ENCODE measurements at places on chromosomes 7 and 10.

DNA sequence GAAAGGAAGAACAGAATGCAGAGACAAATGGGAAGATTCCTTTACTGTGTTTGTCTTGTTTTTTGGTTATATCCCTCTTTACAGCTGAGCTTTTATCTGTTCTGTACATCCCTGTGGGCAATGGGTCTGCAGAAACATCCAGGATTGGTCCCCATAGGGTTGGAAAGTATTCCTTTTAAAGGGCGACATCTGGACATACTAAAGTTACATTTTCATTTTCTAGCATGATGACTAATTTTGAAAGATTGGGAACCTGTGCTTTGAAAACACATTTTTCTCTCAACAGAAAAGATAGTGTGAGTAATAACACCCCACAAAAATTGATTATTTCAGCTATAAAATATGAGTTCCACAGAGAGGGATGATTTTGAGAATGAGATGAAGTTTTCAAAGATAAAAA is 435.8 kb downstream of the GPAM start:
- no peak for DNase-seq

DNA sequence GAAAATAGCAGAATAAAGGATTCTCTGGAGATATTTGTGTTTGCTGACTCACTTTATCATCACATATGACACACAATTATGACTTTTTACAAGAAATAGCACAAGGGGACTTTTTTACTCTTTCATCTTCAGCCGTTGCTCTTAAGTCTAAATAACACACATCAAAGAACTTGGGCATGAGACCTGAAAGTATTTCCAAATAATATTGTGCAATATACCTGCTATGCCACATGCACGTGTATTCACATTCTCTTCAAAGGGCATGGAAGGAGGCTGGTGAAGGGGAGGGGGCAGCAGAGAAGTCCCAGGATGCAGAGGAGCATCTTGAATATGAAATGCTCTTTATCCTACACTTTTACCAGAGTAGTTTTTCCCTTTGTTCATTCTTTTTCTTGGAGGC is 4.1 kb upstream of the ADARB2 start:
- no peak for DNase-seq

DNA sequence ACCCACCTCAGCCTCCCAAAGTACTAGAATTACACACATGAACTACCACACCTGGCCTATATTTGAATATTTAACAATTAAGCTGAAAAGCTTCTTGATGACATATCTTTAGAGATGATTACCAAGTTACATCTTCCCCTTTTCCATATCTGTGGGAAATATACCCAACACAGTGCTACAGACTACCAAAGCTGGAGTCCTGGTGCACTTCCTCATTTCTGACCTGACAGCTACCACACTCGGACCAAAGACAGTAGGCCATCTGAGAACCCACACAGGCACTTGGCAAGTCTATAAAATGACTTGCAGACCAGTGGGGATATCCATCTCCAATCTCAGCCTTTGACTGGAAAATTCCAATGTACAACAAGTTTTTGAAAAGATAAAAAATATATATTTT is 270.4 kb upstream of the KLF14 start:
- no peak for DNase-seq

GRCh38 chr7:129739427-129739826 is 127.9 kb downstream of the NRF1 start:
- no peak for DNase-seq

- DNase-seq = no peak
Observed at GRCh38 chr7:111324228-111324627, 233.3 kb downstream of the LRRN3 start.

- peak; percentile 80 for DNase-seq
Observed at GRCh38 chr10:30747633-30748032, 118.1 kb upstream of the LYZL2 start.

- DNase-seq = no peak
Observed at GRCh38 chr10:22704471-22704911, 9.9 kb downstream of the PIP4K2A start.

DNA sequence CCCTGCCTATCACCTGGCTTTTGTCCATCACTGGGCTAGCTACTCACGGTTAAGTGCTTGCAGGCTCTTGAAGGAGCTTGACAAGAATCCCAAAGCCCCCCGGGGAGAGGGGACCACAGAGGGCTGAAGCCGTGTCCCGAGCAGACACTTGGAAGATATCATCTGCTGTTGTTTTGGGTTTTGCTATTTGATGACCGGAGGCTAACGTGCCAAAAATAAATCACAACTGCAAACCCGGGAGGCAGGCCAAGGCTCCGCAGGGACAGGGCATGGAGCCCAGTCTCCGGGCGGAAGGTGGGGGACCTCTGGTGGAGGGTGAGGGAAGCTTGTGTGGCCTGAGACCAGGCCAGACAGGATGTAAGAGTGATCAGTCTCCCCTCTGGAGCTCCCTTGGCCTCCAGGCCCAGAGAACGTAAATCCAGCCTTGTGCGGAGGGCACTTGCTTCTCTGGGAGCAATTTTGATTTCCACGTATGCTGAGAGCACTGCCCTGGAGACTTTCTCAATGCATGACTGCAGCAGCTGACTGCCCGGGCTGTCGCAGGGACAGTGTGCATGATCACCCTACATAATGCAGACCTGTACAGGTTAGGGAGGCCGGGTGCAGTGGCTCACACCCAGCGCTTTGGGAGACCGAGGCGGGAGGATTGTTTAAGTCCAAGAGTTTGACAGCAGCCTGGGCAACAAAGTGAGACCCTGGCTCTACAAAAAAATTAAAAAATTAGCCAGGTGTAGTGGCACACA is at the start of gene PHKG1:
Gene PHKG1, minus strand, starts transcription at position 164 of the 743 bp plus-strand sequence. CDS start 4,011 bp downstream, outside the sequence.
- no peak for DNase-seq

- no peak for DNase-seq
Observed at GRCh38 chr7:139725077-139725476, 52.7 kb downstream of the HIPK2 start.

DNA sequence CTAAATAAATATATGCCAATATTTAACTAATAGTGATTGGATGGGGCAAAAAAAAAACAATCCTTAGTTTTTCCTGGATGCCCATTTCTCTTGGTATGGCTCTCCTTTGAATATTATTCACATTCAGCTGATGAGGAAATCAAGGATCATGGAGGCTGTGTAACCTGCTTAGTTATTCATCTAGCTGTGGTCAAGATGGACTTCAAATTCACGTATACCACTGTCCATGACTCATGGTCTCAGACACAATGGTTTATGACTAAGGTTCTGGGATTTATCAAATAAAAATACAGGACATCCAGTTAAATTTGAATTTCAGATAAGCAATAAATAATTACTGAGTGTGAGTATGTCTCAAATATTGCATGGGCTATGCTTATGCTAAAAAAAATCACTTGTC is 191.5 kb upstream of the CELF2 start:
- no peak for DNase-seq

GRCh38 chr10:100338434-100339036 is 8.5 kb upstream of the SCD start:
- peak; percentile 72 for DNase-seq

- no peak for DNase-seq
Observed at GRCh38 chr10:72595436-72595835, 30.4 kb downstream of the MICU1 start.

GRCh38 chr10:3897156-3897555 is 112.1 kb upstream of the KLF6 start:
- no peak for DNase-seq

- DNase-seq = no peak
Observed at GRCh38 chr7:32259931-32260596, 189.9 kb upstream of the PDE1C start.

GRCh38 chr7:74570533-74571156 is 86.9 kb upstream of the GTF2I start:
- no peak for DNase-seq

GRCh38 chr10:21724687-21725367 is 190.8 kb downstream of the MLLT10 start:
- DNase-seq = peak; percentile 69

GRCh38 chr10:13272164-13272571 is 27.7 kb downstream of the PHYH start:
- DNase-seq = no peak

DNA sequence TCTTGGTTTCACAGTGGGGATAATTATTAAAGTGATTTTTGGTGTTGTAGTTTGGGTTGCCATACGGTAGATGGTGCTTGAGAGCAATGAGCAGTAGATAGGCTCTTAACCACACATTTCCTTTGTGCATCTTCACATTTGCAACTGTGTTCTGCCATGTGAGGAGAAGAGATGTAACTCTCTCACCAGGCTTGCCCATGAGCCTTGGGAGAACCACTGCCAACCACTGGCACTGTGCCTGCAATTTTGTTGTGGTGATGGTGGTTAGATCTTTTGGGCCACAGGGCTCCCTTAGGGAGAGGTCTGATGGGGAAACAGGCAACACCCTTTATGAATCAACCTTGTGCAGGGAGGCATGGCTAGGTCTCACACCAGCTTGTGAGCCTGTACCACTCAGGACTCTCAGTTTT is 204.3 kb downstream of the CCDC7 start:
- DNase-seq = no peak

DNA sequence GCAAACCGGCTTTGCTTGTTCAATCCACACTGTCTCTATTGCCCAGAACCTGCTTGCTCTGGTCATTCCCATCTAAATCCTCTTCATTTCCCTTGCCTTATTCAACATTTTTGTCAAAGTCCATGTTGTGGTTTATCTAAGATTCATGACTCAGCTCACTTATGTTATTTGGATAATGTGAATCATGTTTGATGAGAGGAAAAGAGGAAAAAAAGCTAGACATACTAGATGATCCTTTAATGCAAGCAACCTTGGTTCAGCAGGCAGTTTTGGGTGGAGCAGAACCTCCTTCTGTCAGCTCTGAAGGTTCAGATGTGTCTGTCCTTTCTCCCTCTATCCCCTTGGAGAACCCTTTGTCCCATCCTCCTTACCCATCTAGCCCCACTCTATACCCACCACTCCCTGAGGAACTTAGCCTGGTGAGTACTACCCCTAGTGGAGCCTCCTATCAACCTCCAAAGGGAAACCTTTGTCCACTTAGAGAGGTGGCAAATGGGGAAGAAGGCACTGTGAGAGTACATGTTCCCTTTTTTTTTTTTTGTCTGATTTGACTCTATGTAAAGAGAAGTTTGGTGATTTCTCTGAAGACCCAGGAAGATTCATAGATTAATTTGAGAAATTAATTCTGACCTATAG is 2.1 kb upstream of the SAMD9L start:
- DNase-seq = no peak

DNA sequence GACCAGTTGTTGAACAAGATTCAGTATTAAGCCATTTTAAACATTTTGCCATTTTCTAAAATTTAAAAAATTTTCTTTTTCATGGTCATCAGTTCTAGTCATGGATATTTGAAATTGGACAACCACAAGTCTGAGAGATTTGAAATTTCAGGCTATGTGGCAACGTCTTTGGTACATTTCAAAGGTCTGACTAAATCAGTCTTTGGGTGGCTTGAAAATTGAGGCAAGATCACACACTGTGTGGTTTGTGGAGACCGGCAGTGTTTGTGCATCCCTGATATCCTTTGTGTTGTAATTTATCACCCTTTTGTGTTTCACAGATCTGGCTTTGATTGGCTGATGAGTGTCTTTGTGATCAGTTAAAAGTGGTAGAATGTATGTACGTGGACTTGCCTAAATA is 35.7 kb downstream of the CCAR1 start:
- no peak for DNase-seq

GRCh38 chr10:126744571-126744970 is 74.1 kb upstream of the C10orf90 start:
- DNase-seq = no peak

DNA sequence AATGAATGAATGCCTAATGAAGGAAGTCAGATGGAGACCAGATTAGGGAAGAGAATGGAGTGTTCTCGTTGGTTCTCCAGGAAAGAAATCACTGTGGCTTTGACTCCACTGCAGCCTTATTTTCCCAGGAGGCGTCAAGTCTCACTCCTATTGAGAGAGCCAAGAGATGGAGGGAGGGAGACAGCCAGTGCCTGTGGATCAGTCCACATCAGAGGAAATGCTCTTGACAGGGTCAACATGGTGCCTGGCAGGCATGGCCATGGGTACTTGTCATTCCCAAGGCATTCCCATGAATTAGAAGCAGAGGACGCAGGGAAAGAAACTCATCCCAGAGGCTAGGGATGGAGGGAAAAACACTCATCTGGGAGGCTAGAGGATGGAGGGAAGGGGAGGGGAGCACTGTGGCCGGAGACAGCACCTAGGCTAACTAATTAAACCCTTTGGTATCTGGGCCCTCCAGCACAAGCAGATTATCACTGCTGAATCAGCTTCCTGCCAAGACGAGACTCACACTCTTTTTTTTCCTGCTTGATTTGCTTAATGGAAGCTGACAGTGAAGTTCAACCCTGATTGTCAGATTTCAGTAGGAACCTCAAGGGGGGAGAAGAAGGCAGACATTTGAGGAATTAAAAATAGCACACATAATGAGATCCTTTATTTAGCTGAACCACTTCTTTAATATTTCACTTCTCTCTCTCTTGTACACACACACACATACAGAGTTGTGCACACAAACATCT is 1233.2 kb upstream of the AUTS2 start:
- no peak for DNase-seq

DNA sequence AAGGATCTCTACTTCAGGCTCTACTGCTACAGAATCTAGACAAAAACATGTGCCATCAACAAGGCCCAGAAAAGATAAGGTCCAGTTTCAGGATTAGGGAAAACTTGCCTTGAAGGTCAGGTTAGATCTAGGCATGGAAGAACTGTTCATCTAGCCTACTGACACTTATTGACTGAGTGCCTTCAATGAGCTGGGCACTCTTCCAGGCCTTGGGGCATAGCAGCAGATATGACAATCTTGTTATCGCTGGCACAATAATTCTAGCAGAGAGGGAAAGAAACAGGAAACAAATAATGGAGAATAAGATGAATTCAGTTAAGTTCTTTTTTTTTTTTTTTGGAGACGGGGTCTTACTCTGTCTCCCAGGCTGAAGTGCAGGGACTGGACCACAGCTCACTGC is 71.6 kb downstream of the ADCYAP1R1 start:
- no peak for DNase-seq

- no peak for DNase-seq
Observed at GRCh38 chr10:22326145-22326702, 5.3 kb downstream of the BMI1 start.

- no peak for DNase-seq
Observed at GRCh38 chr7:141328290-141328689, 222.9 kb upstream of the AGK start.

- DNase-seq = no peak
Observed at GRCh38 chr10:131203456-131204357, 107.8 kb downstream of the TCERG1L start.

GRCh38 chr10:1932692-1933094 is 195.4 kb upstream of the ADARB2 start:
- no peak for DNase-seq

DNA sequence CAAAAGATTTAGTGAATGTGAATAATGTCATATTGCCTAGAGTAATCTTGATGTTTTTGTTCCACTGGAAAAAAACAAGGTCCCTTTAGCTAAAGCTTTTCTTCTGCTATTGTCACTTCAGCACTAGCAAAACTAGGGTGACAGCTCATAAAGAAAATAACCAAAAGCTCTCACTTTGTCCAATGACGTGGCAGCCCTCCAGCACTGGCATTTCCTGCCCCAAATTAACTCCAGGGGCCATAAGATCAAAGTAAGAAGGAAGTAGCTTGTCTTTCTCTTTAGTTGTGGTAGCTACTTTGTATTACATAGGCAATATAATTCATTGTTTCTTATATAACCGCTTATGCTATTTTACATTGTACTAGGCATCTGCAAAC is 47.3 kb downstream of the LRRN3 start:
- peak; percentile 7 for DNase-seq

GRCh38 chr10:71216751-71217265 is 4.4 kb downstream of the UNC5B start:
- no peak for DNase-seq

- DNase-seq = no peak
Observed at GRCh38 chr7:73340514-73340913, 12.6 kb downstream of the FKBP6 start.

Data from stimulated activated effector memory CD8-positive, alpha-beta T cell treated with anti-CD3 and anti-CD28 coated beads, Interleukin-12 subunit alpha, Interleukin-12 subunit beta, amount 100 ng/mL, for 72 hours (primary cell).